Kasumi-1 (cell line): ENCODE measurements at places on chromosomes 7 and 10.

DNA sequence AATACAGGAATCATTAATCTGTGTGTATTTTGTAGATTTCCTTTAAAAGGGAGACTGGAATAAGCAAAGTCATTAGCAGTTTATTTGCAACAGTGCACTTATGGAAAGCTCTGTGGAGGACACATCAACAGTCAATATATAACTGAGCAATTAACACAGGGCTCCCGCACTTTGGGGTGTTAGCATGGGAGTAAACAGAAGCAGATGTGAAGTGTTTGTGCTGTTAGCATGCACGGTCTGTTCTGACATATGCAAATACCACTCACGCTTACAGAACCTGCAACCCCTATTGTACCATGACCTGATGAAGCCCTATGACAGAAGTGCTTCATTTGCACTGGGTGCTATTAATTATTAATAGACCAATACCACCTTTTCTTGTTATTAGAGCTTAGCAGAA lies 118.9 kb downstream of the PPP1R3A start:
- no peak for DNase-seq

DNA sequence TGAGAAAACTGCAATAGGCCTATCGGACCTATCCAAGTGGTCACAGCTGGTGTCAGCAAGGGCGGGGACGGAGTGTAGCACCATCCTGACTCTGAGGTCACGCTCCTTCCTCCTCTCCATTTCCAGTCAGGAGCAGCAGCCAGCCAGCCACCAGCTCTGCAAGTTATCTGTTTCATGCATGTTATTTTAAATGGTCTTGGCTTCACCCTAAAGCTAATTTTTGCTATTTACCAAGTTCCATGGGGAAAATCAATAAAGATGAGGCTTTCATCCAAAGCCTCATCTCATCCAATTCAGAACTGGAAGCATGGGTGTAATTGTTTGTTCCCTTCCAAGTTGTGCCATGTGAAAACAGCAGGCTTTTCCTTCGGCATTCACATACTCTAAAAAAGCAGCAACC lies 49.3 kb downstream of the ICA1 start:
- no peak for DNase-seq

DNA sequence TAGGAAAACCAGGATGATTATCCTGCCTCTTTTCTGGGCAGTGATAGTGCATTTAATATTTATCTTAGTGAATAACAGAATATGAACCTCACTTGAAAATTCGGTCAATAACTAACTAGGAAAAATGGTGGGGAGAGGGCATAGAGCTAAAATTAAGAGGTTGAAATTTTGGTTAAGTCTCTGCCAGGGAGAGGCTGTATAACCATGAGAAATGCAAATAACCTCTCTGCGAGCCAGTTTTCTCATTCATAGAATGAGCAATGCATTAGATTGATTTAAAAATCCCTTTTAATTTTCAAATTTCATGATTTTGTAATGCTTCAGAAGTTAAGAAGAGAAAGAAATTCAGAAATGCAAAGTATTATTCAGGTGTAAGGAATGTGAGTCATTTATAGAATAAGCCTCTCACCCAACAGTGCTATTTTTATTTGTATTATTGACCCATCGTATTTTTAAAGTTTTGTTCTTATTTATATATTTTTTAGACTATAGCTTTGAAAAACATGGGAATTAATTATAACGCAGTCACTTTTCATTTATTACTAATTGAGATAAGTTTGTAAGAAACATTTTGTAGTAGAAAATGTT lies 104.7 kb downstream of the PHF14 start:
- no peak for DNase-seq

- no peak for DNase-seq
These were observed 130.1 kb downstream of the DLG5 start for GRCh38 chr10:77796311-77796915.

DNA sequence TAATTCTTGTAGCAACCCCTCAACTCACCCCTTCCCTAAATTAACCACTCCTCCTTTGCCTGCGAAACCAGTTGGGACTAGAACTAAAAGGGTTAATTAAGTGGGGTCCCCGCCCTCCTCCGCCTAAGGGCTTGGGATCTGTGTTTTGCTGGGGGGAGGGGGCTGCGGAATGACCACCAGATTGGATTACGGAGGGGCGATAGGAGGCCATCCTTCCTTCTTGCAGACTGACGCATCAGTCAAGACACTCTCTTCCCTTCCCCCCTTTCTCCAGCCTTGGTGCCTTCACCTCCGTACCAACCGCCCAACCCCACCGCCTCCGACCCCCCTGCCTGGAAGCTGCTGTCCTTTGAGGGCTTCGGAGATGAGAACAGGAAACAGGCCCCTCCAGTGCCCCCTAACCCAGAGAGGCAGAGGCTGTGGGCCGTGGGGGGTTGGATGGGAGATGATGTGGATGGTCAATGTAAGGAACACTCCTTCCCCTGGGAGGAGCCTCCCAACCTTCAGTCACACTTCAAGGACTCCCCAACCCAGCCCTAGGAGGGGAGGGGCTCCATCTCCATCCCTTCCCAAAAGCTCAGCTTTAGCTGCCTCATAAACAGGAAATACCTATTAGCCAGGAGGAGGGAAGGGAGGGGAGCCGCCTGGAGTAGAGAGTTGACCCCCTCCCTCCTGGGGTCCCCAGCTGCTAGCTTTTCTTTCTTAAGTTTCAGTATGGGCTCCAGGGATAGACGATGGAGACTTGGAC lies 997 bp upstream of the LDB1 start:
- peak; percentile 78 for DNase-seq

DNA sequence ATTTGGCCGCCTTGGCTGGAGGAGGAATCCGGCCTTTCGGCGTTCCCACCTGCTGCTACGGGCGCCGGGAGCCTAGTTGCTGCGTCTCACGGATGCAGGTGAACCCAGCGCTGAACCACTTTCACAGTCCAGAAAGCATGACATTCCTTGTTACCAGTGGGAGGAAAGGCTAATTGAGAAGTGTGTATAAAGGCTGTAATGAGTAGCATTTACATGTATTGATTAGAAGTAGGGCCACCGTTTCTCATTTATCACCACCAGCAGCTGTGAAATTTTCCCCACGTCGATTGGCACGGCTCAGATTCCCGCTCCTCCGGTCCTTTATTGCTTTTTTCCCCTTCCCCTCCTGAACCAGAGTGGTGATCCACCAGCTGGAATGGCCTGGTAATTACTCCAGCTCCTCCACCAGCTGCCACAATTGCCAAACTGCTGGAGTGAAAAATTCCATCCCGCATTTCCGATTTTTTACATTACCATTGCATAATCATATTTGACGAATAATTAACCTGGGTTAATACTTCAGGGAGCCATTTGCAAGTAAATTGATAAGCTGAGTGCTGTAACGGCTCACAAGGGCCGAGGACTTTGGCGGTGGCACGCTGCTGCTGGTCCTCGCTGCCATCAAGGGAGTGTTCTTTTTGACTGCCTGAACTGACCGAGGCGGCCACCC lies 153.3 kb downstream of the POU6F2 start:
- no peak for DNase-seq
